ENCODE measurements at places on chromosomes 3 and 15.

DNA sequence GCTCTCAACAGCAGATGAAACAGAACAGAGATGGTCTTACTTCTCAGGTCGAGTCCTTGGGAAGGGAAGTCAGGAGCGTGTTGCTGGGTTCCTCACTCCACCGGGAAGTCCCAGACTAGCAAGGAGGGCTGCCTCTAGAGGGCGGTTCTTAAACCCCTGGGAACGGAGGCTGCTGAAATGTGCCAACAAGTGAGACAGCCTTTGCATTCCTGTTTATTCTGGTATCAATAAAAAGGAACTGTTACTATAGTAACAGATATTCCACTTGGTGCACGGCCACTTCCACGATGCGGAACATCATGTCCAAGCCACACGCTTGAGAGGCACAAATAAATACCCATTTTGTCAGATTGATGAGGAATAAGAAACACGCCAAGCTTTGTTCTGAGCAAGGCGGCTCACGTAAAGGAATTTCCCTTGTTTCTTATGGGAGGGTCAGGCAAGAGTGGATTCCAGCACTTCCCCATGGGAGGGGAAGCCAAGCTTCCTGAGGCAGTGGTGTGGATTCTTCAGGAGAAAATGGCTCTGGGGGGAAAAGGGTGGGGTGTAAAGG, at the start of gene FAM107A:
Gene FAM107A, minus strand, starts transcription at position 123 of the 553 bp plus-strand sequence. CDS start 7,531 bp downstream, outside the sequence.
- no peak for DNase-seq

DNA sequence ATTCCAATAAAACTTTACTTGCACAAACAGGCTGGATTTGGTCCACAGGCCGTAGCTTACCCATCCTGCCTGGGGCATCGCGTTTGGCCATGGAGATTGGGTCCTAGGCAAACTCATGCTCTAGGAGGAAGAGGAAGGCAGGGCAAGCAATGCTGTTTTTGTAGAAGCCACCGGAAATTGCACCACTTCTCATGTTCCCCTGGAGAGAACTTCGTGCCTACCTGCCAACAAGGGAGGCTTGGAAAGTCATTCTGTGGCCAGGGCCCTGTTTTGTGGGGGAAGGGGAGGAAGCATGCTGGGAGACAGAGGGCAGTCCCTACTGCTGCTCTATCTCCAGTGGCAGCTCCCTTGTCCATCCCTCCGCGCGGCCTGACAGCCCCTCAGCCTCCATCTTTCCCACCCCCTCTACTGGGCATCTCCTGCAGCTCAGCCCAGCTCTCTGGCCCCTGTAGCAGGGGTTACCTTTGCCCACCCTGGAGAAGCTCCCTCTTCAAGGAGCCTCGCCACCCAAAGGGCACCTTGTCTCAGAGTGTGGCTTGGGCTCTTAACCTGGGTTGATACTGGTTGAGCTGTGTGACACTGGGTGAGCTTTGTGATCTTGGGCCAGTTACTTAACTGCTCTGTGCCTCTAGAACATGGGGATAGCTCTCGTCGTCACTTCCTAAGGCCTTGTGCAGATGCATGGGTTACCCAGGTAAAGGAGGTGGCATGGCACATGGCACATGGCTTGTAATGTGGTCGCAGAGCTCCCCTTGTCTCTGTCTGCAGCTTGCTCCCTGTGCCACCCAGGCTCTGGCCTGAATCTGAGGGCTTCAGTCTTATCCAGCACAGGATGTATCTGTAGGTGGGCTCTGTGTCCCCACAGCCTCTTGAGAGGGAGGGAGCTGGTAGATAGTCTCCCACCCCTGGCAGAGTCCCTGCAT, 6.1 kb downstream of the ABTB1 start:
- no peak for DNase-seq

DNA sequence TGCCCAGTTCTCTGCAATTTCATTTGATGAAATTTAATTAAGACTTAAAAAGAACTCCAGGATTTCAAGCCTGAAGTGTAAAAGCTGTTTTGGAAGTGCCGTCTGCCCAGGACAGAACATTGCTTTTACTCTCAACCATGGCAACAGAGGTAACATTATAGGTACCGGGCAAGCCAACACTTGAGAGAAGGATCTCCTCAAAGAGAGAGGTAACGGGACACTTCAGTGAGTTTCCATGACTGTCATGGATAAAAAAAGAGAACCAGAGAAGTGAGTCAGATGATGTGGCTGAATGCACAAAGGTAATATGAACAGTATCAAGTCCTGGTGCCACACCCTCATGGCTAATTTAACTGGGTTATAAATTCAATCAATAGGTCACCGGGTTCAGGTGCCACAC, 130.2 kb upstream of the LMOD3 start:
- DNase-seq: no peak

GRCh38 chr3:189449084-189449483, 182.1 kb upstream of the TP63 start:
- no peak for DNase-seq

DNA sequence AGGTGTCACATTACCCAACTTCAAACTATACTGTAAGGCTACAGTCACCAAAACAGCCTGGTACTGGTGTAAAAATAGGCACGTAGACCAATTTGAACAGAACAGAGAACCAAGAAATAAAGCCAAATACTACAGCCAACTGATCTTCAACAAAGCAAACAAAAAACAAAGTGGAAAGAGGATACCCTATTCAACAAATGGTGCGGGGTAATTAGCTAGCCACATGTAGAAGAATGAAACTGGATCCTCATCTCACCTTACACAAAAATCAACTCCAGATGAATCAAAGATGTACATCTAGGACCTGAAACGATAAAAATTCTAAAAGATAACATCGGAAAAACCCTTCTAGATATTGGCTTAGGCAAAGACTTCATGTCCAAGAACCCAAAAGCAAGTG, 13.1 kb downstream of the PEAK1 start:
- no peak for DNase-seq

DNA sequence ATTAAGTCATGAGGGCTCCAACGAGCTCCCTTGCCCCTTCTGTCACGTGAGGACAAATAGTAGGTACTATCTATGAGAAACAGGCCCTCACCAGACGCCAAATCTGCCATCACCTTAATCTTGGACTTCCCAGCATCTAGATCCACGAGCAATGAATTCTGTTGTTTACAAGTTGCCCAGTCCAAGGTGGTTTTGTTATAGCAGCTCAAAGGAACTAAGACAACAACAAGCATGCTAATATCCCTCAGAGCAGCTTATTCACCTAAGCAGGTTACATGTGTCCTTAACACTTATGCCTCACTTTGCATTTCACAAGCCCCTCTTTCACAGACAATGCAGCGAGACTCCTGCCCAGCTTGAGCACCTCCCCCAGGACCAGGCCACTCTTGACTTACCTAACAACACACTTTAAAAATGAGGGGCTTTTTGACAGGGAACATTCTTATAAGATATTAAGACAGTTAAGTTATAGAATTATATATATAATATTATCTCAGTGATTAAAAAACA, 219.5 kb downstream of the PLCH1 start:
- DNase-seq: no peak

- DNase-seq: peak; percentile 58
Observed at GRCh38 chr15:38696109-38696727, 131.6 kb upstream of the RASGRP1 start.

- DNase-seq: no peak
Observed at GRCh38 chr3:23778446-23778845, 27.3 kb upstream of the UBE2E1 start.

DNA sequence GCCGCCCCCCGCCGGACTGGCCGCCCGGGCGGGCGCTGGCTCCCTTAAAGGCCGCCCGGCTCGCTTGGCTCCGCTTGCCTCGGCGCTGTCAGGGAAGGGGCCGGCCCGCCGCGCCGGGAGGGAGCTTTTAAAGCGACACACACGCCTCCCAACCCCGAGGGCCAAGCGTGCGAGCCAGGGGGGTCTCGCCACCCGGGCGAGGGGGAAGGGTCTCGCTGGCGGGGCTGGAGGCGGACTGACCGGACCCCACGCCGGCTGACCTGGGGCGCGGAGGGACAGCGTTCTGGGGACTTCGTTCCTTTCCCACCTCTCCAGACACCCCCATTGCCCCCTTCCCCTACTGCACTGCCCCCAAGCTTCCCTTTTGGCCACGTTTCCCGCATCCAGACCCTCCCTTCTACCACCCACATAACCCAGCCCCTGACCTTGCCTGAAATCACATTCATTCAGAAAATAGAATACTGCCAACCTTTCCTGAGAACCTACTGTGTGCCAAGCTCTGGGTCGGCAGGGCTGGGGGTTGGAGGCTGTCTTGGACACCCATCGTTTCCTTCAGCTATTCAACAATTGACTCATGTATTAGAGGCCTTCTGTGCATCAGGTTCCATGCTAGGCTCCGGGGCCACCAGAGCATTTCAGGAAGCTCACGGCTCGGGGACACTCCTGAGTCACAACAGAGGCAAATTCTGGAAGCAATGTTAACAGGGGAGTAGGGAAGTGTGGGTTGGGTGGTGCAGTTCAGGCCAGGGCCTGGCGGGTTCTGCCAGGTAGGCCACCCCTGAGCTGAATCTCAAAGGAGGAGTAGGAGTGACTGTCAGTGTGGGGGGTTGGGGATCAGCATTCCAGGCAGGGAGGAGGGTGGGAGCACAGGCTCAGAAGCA, at the start of gene INSYN1:
Gene INSYN1, minus strand, starts transcription at position 102 of the 881 bp plus-strand sequence. CDS start 2,221 bp downstream, outside the sequence.
- no peak for DNase-seq

DNA sequence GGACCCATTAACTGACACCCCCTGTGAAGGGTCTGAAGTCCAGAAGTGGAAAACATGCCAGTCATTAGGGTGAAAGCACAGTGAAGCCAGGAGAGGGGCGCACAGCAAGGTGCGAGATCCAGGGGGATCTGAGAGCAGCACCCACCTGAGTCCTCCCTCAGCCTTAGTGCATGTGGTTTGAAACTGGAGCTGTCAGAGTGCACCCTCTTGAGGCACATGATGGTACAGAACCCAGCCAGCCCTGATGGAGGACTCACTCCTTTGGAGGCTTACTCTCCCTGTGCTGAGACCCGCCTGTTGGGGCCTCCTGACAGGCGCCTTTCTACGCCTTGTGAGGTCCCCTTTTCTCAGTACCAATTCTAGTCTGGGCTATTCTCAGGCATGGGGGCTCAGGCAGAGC, 77.8 kb downstream of the IL20RB start:
- no peak for DNase-seq

DNA sequence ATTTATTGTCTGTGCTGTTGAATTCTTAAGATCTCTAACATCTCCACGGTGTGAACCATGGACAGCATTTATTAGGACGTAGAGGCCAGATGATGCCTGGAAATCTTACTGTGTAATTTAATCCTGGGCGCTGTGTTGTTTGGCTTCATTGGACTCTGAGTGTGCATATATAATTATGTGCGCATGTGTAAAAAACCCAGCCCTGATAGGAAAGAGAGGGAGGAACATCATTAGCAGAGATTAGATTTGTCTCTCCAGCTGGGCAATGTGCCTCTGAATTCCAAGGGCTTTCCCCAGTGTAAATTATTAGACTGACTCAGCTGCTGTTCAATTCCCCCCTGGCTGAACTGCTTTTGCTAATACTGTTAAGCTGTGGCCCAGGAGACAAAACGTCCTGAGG, 39.6 kb downstream of the MAP3K13 start:
- DNase-seq: no peak

- DNase-seq: no peak
Observed at GRCh38 chr15:88716543-88717381, 77.9 kb downstream of the ISG20 start.

DNA sequence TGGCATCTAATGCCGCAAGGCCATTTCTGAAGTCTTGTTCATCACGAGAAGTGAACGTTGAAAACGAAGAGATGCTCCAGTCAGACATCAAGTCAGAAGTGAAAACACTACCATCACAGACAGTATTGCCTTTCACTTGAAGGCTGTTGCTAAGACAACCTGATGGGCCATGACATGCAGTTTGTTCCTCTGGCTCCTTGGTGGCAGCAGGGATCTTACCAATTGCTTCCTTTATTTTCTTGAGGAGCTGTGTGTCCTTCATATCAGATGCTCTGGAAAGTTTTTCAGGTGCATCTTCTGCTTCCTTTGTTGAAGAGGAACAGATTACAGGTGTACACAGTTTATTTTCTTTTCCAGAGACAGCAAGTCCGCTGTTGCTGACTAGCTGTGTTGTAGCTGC, 30.7 kb upstream of the MYLK start:
- no peak for DNase-seq

DNA sequence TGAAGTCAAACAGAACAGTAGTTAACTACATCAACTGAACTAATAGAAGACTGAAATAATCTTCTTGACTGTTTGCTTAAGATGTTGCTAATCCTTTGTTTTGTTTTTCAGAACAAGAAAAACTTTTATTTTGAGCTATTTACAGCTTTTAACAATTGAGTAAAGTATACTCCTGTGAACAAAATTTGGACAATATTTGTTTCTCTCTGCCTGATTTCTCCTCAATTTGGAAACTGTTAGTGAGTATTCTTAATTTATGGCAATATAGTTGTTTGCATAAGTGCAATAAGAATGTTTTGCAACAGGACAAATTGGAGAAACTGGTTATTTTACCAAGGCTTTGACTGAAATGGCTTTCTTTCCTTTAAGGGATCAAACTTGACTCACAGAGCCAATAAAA, 36.5 kb upstream of the ENTPD3 start:
- DNase-seq: no peak

DNA sequence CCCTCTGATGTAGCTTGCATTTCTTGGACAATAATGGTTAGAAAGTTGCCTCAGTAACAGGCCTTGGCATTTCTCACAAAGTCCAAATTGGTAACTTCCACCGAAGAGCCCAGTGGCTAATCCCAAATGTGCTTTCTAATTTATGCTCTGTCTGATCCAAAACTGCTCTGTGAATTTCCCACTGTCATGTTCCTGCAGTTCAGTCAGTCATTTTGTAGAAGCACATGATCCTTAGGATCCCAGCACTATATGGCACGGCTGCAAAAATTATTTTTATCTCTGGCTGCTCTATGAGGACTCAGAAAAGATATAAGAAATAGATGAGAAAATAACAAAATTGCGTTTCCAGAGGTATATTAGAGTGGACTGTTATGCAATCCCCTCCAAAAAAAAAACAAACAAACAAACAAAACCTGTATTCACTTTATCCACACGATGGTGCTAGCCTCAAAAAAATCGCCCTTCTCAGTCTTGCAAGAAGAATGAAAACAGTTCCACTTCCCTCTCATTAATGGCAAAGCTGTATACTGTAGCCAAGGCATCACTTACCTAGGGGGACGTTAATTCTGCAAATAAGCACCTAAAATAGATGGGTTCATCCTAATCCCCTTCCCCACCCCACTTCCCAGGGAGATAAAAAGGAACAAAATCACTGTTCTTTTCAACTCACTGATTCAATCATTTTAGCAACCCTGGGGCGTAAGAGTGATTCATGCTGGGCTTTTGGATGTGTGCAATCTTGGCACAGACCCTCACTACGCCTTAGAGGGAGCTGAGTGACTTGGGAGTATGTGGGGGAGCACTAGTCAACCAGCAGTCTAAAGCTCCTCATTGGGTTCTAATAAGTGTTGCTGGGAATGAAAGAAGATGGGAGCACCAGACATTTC, 61.3 kb downstream of the TMCO5A start:
- no peak for DNase-seq

Measured in activated T-cell treated with anti-CD3 and anti-CD28 coated beads for 24 hours (primary cell).